ENCODE measurements at places on chromosomes 16 and 17. TPM values are rescaled to one million over a fixed set of nuclear protein-coding genes. Genes with fewer than 3 reads are reported as not detected.

DNA sequence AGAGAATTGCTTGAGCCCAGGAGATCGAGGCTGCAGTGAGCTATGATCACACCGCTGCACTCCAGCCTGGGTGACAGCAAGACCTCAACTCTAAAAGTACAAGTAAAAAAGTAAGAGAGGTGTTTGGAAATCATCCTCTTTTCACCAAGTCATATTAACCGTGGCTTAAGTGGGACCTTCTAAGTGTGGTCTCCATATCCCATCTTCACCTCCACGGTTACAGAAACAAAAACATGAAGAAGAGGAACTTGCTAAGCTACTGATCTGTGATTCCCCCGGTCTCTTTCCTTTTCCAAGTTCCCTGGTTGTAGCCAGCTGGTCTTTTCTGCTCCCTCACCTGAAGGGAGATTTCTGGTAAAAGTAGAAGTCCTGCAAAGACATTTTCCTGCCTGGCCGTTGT, 389.4 kb downstream of the CPPED1 start:
- DNase-seq, result no peak

DNA sequence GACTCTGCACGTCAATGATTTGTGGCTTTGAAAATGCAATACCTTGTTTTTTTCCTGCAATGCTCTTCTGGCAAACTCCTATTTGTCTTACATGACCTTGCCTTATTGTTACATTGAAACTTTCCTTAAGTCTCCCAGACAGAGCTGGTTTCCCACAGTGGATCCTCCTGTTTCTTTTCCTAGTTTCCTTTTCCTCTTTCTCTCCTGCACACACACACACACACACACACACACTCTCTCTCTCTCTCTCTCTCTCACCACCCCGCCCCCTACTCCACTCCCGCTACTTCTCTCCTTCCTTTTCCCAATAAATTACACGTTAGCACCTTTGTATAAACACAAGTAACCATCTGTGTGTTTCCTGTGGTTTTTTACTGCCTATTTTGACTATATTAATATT, 2.3 kb downstream of the ORC6 start:
- no peak for DNase-seq

DNA sequence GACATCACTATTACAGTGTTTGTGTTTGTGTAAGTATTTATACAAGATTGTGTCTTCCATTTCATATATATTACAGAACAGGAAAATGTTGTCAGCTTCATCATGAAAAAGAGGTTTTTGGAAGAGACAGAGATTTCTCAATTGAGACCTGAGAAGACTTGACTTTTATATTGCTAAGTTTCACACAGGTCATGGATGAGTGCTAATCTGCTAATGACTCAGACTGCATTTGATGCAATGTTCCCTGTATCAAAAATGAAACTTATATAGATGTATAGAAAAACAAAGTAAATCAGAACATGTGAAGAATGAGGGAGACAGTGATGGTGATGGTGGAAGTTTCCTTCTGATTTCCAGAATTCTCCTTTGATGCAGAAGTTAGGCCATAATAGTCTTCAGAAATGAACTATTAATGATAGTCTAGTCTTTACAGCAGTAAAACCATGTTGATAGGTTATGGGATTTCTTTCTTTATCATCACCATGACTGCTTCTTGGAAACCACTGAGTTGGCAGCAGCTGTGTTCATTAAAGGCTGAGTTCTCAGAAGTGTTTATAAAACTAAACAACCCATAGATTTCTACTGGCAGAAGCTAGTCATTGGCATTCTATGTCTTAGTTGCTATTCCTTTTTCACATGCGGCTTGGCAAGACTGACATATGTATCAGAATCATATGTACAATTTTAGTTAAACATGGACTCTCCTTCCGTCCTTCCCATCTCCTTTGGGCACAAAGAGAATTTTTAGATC, 56.1 kb downstream of the PCTP start:
- DNase-seq, result no peak

TMEM208 gene
- 30.6 TPM for polyA plus RNA-seq

CCL23 gene
- polyA plus RNA-seq, result not detected

ITGAL gene
- 2.2 TPM for polyA plus RNA-seq

DNA sequence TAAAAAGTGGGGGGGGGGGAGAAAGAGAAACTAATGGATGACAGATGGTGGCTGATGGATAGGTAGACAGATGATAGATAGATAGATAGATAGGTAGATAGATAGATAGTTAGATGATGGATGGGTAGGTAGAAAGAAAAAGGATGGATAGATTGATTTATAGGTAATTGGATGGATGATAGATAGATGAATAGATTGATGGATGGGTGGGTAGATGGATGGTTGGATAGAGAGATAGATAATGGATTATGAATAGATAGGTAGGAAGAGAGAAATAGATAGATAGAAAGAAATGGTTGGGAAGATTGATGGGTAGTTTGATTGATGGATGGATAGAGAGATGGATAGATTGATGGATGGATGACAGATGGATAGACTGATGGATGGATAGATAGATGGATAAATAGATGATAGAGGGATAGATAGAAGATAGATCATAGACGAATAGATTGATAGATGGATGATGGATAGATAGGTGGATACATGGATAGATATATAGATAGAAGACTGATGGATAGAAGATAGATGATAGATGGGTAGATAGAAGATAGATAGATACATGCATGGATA, 337.1 kb downstream of the C16orf95 start:
- DNase-seq, result no peak

KRT24 gene
- polyA plus RNA-seq, result not detected

DNA sequence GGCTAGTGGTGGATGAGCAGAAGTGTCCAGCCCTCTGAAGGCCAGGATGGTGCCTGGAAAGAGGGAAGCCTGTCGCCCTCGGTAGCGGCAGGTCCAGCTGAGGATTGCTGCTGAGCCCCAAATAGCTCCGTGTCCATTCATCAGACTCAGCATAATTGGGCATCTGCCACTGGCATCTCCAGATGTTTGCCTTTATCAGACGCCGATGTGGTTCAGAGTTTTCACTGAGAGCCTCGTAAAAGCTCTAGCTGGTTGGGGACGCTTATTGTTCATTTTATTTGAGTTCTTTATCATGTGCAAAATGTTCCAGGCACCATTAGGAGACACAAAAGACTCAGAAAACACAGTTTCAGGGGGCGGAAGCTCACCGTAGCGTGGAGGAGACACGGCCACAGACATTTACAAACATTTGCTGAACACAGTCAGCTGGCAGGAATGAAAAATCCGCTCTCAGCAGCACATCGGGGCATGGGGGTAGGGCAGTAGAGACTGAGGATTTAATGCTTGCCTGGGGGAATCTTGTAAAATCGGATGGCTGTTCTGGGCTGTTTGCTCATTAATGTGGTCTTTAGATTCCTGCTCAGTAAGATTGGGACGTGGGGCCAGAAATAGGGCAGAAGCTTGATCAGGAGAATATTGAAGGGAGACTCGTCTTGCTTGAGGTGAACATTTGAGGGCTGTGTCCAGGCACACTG, 41.7 kb downstream of the SMPD3 start:
- DNase-seq, result no peak

GRCh38 chr16:74982256-74982655, 2.7 kb downstream of the WDR59 start:
- DNase-seq, result no peak

DNA sequence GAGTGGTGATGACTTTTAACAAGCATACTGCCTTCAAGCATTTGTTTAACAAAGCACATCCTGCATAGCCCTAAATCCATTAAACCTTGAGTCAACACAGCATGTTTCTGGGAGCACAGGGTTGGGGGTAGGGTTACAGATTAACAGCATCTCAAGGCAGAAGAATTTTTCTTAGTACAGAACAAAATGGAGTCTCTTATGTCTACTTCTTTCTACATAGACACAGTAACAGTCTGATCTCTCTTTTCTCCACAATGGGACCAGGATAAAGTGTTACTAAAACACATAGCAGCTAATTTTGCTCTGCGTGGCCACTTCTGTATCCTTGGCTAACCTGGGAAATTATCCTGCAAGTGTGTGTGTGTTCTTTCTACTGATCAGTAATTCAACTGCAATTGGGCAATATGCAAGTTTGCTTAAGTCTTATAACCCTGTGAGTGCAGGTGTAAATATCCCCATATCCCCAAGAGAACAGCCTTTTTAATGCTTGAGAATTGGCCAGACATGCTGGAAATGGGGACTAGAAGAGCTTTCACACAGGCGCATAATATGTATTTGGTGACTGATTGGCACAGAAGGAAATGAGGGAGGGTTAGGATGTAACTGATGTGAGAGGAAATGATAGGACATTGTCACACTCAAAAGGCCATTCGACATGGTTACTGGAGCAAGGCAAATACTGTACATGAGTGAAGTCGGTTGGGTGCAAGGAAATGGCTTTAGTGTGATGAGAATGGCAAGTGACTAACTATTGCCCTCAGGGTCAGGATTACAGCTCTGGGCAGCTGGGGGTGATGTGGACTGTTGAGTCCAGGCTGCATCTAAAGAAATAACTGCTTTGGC, 10.8 kb upstream of the ANKS4B start:
- no peak for DNase-seq

DNA sequence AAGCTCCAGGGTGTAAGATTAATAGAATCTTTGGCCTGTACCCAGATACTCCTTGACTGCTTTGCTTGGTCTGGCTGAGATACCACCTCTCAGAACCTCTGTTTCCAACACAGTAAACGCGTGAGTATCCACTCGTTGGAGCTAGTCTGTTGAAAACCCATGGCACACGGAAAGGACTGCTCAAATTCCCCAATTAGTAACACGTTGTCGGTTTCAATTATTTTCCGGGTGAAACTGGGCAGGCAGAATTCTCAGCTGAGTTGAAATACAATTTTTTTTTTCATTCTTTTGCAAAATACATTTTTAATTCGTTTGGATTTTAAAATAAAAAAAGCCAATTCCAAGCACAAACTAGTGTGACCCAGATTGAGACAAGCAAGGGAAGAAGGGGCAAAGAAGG, 120.5 kb downstream of the MAF start:
- DNase-seq, result no peak

GRCh38 chr17:6394055-6394606, 40.8 kb downstream of the AIPL1 start:
- DNase-seq, result no peak

KRTAP9-2 gene
- polyA plus RNA-seq, result not detected

GRCh38 chr17:9576521-9577372, at the start of gene CFAP52:
Gene CFAP52, plus strand, starts transcription at chr17:9576642. Its CDS starts 54 bp downstream, at chr17:9576696.
- DNase-seq, result peak; percentile 67

GRCh38 chr16:31130899-31131298, 4.6 kb downstream of the PRSS8 start:
- no peak for DNase-seq

DNA sequence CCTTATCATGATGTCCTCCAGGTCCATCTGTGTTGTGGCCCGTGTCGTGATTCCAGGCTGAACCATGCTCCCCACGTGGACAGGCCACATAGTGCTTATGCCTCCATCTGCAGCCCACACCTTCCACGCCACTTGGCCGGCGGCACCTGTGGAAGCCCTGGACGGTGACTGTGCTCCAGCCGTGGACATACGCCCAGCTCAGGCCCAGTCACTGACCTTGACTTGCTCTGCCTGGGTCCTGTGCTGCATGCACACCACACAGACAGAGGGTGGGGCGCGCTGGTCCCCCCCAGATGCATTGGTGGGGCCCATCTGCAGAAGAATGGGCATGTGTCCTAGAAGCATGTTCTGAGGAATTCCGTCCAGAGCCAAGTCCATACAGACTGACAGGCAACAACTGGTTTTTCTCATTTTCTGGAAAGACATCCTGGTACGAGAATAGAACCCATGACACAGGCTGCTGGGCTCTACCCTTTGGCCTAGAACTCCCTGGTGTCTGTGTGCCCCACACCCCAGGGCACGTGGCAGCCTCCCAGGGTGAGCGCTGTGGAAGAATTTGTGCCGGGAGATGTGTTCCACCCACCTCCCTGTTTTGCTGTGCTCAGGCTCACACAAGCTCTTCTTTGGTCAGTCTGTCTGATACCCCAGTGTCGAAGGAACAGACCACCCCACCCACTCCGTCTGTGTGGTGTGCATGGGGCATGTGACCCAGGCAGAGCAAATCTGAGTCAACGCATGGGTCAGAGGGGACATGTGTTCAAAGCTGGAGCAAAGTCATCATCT, 39.5 kb downstream of the GPT2 start:
- DNase-seq, result no peak

All from left renal pelvis (tissue), 4 donors.